ENCODE measurements at places on chromosomes 3 and 15.

DNA sequence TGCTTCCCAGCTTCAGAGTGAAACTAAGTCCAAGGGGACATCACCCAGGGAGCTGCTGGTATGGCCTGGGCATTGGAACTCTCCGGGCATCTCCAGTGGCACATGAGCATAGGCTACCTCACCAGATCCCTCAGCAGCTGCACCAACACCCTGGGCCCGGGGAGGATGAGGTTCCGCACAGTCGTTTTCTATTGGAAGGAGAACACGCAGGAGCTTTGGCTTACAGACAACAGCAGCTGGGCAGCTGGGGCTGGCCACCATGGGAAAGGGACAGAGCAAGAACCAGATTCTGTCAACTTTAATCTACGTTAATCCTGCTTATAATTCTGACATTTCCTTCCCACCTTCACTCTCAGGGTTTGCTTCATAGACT is 65.5 kb downstream of the MYO1E start:
- no peak for DNase-seq

DNA sequence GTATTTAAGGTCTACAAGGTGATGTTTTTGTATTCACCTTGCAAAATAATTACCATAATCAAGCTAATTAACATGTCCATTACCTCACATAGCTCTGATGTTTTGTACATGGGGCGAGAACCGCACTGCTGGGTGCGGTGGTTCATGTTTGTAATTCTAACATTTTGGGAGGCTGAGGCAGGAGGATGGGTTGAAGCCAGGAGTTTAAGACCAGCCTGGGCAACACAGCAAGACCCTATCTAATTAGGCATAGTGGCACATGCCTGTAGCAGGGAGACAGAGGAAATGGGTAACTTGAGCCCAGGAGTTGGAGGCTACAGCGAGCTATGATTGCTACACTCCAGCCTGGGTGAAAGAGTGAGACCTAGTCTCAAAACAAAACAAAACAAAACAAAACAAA is 248.2 kb upstream of the NSMCE3 start:
- DNase-seq = no peak

- DNase-seq = peak; percentile 54
Observed at GRCh38 chr3:71128961-71129360, 454.6 kb downstream of the FOXP1 start.

GRCh38 chr3:133159498-133160475 is 121.6 kb downstream of the TMEM108 start:
- DNase-seq = no peak

DNA sequence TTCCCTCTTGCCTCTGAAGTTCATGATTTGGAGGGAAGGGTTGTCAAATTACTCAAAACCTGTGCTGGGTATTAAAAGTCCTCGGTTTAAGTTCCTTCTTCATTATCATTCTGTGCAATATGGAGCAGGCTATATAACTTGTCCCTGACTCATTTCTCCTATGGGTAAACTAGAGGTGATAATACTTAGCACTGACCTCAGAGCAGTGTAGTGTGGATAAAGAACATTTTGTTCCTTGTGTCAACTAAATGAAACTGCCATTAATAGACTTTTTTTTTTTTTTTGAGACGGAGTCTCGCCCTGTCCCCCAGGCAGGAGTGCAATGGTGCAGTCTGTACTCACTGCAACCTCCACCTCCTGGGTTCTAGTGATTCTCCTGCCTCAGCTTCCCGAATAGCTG is 2.2 kb upstream of the BBX start:
- DNase-seq = no peak

DNA sequence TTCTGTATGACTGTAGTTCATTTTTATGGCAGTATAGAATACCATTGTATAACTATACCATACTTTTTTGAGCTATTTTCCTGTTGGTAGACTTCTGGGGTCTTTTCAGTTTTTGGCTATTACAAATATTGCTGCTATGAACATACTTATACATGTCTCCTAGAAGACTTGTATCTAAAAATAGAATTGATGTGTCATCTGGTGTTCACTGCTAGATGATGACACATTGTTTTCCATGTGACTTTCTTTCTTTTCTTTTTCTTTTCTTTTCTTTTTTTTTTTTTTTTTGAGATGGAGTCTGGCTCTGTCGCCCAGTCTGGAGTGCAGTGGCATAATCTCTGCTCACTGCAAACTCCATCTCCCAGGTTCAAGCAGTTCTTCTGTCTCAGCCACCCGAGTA is 69.8 kb downstream of the SH3GL3 start:
- peak; percentile 43 for DNase-seq

DNA sequence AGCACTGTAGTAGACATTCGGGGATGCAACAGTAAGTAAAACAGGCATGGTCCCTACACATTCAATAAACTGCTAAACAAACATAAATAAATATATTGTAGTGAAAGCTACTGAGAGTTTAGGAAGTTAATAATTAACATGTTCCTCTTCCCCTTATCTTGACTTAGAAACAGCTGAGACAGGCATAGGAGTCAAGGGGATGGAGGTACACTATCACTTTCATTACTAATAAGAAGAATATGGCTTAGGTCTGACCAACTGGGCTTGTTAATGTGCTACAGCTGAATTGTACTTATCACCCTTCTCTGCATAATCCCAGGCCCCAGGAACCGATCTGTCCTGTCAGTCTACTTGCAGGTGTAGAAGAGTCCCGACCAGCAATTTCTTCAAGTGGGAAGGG is 116.3 kb upstream of the DAZL start:
- DNase-seq = no peak

DNA sequence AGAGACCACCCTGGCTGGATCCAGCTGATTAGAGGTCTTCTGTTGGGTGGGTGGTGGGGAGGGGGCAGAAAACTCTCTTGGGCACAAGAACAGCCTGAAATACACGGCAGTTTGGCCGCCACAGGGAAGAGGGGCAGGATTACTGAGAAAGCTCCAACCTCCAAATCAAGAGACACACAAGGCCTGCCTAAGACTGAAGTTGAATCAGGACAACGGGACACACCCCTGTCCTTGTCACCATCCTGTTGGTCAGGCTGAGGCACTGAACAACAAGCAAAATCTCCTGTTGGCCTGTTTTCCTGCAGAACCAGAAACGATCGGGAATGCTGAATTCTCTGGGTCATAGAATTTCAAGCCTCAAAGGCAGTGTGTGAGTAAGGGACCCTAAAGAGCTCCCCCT is 247.8 kb downstream of the FAM43A start:
- no peak for DNase-seq
